ENCODE measurements at places on chromosomes 7 and 10. TPM values are rescaled to one million over a fixed set of nuclear protein-coding genes. Genes with fewer than 3 reads are reported as not detected.

HOXA2 gene
- total RNA-seq = not detected

NKX2-3 gene
- total RNA-seq = not detected

HTR7 gene
- total RNA-seq = not detected

INMT gene
- total RNA-seq = 5.0 TPM

CYP3A7 gene
- not detected for total RNA-seq

UNC5B gene
- total RNA-seq = 9.2 TPM

ABCB4 gene
- total RNA-seq = 0.50 TPM
